ENCODE measurements at places on chromosomes 7 and 10.

GRCh38 chr10:86188326-86188725 is 178.3 kb downstream of the GRID1 start:
- DNase-seq: no peak

GRCh38 chr10:110788620-110789385 is 82.9 kb upstream of the PDCD4 start:
- DNase-seq: no peak

- DNase-seq: no peak
Observed at GRCh38 chr10:69731184-69731583, 70.5 kb upstream of the COL13A1 start.

- no peak for DNase-seq
Observed at GRCh38 chr7:45874408-45875131, 1.7 kb upstream of the CCDC201 start.

DNA sequence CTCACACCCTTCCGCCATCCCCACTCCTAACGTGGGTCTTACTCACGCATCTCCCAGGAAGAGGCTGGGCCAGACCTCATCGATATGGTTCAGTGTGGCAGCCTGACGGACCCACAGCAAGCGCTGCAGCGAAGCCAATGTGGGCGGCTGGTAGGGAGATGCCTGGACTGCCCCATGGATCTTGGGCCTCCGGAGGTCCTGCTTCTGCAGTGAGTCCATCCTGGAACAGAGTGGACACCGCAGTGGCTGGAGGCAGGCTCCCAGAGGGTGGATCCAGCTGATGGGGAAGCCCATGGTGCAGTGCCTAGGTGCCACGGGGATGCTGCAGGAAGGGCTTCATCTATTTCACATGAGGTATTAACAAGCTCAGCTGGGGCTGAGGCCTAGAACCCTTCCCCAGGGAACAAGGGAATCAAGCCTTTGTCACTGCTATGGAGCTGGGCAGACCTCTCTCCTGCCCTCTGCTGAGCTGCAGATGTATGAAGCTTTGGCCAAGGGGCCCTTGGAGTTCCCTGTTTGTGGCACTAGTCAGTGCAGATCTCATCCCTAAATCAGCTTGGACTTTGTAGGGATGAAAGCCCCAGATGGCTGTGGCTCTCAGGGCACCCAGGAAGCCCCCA is 13.7 kb upstream of the SAMD8 start:
- no peak for DNase-seq

Measured in activated CD4-positive, alpha-beta T cell treated with anti-CD3 and anti-CD28 coated beads, Interleukin-2, Interleukin-4, amounts not matched to agents 100 ng/mL and 50 ng/mL, durations not matched to agents 16 hours and 8 hours (primary cell).